ENCODE measurements at places on chromosomes 16 and 17. TPM values are rescaled to one million over a fixed set of nuclear protein-coding genes. Genes with fewer than 3 reads are reported as not detected.

The CCL16 gene
- total RNA-seq, result not detected

The KCNJ16 gene
- total RNA-seq, result 0.12 TPM

The CRK gene
- 33.8 TPM for total RNA-seq

The OR1A1 gene
- not detected for total RNA-seq

The NME4 gene
- 83.1 TPM for total RNA-seq

The FN3K gene
- total RNA-seq, result 80.0 TPM

DNA sequence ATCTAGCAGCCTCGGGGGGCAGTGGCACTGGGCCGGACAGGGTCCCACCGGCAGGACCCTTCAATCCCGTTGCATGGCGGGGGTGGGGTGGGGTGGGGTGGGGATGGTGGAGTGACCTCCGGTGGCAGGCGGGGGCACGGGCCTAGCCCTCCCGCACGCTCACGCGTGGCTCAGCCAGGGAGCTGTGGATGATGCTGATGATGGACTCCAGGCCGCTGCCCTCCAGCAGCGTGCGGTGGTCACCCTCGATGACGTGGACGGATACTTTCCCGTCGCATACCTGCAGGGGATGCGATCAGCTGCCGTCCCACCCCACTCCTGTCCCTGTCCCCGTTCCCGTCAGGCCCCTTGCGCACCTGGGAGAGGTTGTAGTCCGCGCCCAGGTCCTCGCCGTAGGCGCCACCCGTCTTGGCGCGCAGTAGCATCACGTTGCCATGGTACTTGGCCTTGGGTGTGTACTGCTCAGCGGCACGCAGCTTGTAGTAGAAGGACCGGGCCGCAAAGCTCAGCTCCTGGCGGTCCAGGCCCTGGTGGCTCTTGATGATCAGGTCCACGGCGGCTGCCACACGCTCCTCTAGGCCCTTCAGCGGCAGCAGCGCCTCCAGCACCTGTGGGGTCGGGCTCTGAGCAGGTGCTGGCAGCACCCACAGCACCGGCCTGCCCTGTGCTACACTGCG lies 13.5 kb upstream of the DUS1L start:
- H3K27me3 ChIP-seq, result no peaks in the 10 kb centered on the region
- DNase-seq, result no peak
- H3K36me3 ChIP-seq, result peaks cover 57% of the 10 kb centered on the region

GRCh38 chr16:67673712-67674580 lies 7.3 kb downstream of the C16orf86 start:
- peaks cover 11% of the 10 kb centered on the region for H3K36me3 ChIP-seq
- H3K4me3 ChIP-seq, result no peak overlapping the region
- peak; percentile 76 for DNase-seq
- peaks cover 33% of the 10 kb centered on the region for H3K4me1 ChIP-seq

- H3K4me1 ChIP-seq, result peaks cover 13% of the 10 kb centered on the region
- H3K4me3 ChIP-seq, result no peak overlapping the region
- H3K27ac ChIP-seq, result no peak overlapping the region
- no peak for DNase-seq
Measured at GRCh38 chr16:75491876-75492275, 3.4 kb downstream of the CHST6 start.

DNA sequence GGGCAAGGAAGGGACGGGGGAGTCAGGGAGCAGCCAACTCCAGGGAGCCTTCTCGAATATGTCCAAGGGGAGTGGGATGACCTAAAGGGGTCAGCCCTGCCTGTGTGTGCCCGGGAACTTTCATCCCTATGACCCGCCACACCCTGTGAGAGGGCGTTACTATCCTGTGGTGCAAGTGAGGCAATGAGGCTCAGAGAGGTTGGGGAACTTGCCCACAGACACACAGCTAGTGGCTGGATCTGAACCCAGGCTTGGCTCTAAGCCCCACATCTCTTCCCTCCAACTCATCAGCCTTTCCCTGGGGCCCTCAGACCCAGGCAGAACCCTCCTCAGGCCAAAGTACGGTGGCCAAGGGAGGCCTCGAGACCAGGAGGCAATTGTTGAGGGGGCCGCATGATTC lies 23.2 kb downstream of the JUP start:
- DNase-seq, result no peak
- H3K4me3 ChIP-seq, result no peak overlapping the region
- no peak overlapping the region for H3K27ac ChIP-seq
- peaks cover 88% of the 10 kb centered on the region for H3K36me3 ChIP-seq
- H3K4me1 ChIP-seq, result no peaks in the 10 kb centered on the region
- no peaks in the 10 kb centered on the region for H3K27me3 ChIP-seq

DNA sequence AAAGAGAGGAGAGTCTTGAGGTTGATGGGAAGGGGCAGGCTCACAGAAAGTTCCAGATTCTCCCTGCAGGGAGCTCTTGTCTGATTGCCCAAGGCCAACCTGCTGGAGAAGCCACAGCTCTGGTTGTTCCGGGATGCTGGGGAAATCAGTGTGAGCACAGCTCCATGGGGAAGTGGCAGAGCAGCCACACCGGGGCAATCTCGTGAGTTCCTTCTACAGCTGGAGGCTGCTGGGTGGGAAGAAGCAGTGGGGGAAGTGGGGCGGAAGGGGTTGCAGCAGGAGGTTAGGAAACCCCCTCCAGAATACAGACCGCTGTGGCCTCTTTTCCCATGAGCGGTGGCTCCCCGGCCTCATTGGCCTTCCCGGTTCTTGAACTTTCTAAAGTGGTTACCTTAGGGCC lies 34.0 kb downstream of the KIAA0513 start:
- peaks cover 10% of the 10 kb centered on the region for H3K4me1 ChIP-seq
- H3K4me3 ChIP-seq, result no peak overlapping the region
- DNase-seq, result peak; percentile 26
- no peak overlapping the region for H3K27ac ChIP-seq
- no peaks in the 10 kb centered on the region for H3K27me3 ChIP-seq

GRCh38 chr17:77772461-77772897 lies 186.0 kb upstream of the TNRC6C start:
- no peaks in the 10 kb centered on the region for H3K27me3 ChIP-seq
- peak; percentile 76 for DNase-seq
- H3K4me1 ChIP-seq, result peaks cover 16% of the 10 kb centered on the region
- H3K27ac ChIP-seq, result peak overlapping the region; percentile 20

DNA sequence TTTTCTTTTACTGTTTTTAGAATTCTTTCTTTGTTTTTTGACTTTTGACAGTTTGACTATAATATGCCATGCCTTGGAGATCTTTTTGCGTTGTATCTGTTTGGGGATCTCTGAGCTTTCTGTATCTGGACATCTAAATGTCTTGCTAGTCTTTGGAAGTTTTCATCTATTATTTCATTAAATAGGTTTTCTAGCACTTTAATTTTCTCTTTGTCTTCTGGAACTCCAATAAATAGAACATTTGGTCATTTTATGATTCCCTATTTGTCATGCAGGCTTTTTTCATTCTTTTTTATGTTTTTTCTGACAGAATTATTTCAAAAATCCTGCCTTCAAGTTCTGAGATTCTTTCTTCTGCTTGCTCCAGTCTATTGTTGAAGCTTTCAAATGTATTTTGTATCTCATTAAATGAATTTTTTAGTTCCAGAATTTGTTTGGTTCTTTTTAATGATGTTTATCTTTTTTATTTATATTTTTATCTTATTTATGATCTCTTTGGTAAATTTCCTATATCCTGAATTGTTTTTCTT lies 201.4 kb downstream of the CHD9NB start:
- DNase-seq, result no peak
- no peaks in the 10 kb centered on the region for H3K36me3 ChIP-seq
- H3K4me3 ChIP-seq, result no peak overlapping the region

- H3K27ac ChIP-seq, result peak overlapping the region; percentile 36
- peaks cover 38% of the 10 kb centered on the region for H3K36me3 ChIP-seq
- H3K27me3 ChIP-seq, result no peaks in the 10 kb centered on the region
Measured at GRCh38 chr17:57995076-57995956, 7.3 kb upstream of the VEZF1 start.

- H3K4me1 ChIP-seq, result no peaks in the 10 kb centered on the region
- no peak for DNase-seq
- H3K4me3 ChIP-seq, result no peak overlapping the region
- H3K36me3 ChIP-seq, result no peaks in the 10 kb centered on the region
- H3K27me3 ChIP-seq, result peaks cover 5% of the 10 kb centered on the region
Measured at GRCh38 chr16:17491140-17491662, 20.4 kb upstream of the XYLT1 start.

GRCh38 chr17:62801553-62802114 lies 6.5 kb downstream of the MARCHF10 start:
- H3K36me3 ChIP-seq, result no peaks in the 10 kb centered on the region
- H3K4me3 ChIP-seq, result no peak overlapping the region
- H3K27ac ChIP-seq, result no peak overlapping the region
- DNase-seq, result no peak
- peaks cover 13% of the 10 kb centered on the region for H3K27me3 ChIP-seq

DNA sequence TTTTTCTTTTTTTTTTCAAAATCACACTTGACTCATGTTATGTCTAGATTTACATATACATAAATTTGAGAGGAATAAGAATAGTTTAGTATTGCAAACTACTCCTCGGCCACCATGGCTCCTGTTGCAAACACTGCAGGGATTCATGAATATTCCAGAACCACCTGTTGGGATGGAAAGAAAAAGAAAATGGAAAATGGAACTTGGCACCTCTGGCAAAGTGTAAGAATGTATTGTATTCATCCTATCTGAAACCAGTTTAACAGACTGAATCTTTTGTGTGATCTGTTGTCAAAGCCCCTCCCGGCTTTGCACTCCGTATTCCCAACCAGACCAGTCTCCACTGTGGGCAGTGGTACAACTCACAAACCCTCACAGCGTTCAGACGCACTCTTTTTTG lies 124.4 kb downstream of the SPECC1 start:
- no peak overlapping the region for H3K4me3 ChIP-seq
- H3K4me1 ChIP-seq, result no peaks in the 10 kb centered on the region
- DNase-seq, result no peak

- no peaks in the 10 kb centered on the region for H3K27me3 ChIP-seq
- H3K4me1 ChIP-seq, result peaks cover 59% of the 10 kb centered on the region
- no peak overlapping the region for H3K4me3 ChIP-seq
- peaks cover 44% of the 10 kb centered on the region for H3K36me3 ChIP-seq
- peak overlapping the region; percentile 72 for H3K27ac ChIP-seq
- DNase-seq, result peak; percentile 84
Measured at GRCh38 chr17:40451420-40451819, 8.2 kb downstream of the IGFBP4 start.

DNA sequence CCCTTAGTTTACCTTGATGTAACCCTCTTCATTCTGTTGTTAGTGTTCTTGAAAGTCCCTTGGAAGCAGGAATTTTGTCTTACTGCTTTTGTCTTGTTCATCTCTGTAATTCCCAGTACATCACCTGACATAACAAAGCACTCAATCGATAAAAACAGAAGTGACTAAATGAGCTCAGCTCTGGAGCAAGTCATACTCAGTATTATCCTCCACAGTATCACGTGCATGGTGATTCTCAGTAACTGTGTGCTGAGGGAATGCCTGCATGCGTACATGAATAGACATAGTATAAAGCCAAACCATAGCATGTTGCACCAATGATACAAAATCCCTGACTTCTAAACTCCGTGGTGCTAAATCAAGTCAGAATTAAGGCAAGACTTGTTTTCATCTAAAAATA lies 7.2 kb downstream of the KRT38 start:
- DNase-seq, result no peak
- no peaks in the 10 kb centered on the region for H3K4me1 ChIP-seq
- peaks cover 15% of the 10 kb centered on the region for H3K27me3 ChIP-seq
- H3K27ac ChIP-seq, result no peak overlapping the region
